Iris pigment epithelial cell (primary cell): ENCODE measurements at places on chromosomes 1 and 21.

- peak; percentile 57 for DNase-seq
Measured at GRCh38 chr1:147504801-147505311, 36.4 kb upstream of the BCL9 start.

DNA sequence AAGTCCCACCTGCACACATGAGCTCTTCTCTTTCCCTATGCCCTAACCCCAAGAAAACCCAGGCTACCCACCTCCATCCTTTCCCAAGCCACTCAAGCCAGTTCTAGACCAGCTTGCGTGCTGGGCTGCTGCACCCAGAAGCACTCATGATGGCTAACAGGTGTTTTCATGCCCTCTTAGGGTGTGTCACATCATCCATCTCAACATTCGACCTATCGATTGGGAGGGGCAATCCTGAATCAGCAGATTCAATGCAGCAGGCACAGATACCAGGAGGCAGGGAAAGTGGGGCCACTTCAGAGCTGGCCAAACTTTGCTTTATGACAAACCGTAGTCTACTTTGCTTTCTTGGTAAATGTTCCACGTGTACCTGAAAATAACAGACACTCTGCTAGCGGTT lies 6.6 kb upstream of the PRMT2 start:
- no peak for DNase-seq

DNA sequence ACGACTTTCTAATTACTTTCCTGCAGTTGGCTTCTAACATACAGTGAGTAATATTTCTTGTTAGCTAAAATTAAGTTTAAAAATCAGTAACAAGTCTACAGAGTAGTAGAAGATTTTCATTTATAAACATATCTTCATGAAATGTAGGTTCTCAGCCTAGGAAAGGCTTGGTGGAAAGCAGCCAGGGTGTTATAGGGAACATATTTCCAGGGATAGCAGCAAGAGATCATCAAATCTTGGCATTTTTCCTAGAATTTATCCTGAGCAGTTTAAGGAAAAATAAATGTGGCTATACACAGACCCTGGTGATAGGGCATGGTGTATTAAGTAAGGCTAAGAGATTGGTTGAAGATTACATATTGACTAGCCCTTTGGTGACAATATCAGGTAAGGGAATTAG lies 203.5 kb upstream of the NEGR1 start:
- no peak for DNase-seq

DNA sequence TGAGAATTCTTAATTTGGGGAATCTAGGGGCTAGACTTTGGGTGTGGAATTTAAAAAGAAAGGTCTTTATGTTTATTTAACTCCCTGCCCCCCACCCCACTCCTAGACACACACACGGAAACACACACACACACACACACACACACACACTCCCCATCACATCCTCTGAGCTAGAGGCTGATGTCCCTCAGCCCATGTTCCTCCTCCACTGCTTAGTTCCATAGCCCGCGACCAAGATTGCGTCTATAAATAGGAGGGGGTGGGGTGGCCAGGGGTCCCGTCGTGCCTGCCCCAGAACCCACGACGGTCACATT lies 655 bp upstream of the KIRREL1 start:
- DNase-seq = no peak

DNA sequence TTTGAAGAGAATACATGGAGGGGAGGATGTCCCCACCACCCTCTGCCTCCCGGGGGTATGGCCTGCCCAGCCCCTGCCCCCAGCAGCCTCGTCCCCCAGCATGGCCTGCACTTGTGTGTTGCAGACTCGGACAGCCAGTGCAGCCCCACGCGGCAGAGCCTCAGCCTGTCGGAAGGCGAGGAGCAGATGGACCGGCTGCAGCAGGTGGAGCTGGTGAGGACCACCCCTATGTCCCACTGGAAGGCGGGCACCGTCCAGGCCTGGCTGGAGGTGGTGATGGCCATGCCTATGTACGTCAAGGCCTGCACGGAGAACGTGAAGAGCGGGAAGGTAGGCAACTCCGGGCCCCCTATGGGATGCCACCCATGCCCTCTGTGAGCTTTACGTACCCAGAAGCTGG lies 59.5 kb upstream of the TMEM51 start:
- no peak for DNase-seq

- DNase-seq = no peak
Measured at GRCh38 chr21:44480200-44481053, 25.1 kb downstream of the LRRC3 start.

- peak; percentile 22 for DNase-seq
Measured at GRCh38 chr1:119327450-119328155, 41.0 kb upstream of the HAO2 start.

- DNase-seq = peak; percentile 60
Measured at GRCh38 chr1:200037904-200038303, 10.4 kb downstream of the NR5A2 start.

DNA sequence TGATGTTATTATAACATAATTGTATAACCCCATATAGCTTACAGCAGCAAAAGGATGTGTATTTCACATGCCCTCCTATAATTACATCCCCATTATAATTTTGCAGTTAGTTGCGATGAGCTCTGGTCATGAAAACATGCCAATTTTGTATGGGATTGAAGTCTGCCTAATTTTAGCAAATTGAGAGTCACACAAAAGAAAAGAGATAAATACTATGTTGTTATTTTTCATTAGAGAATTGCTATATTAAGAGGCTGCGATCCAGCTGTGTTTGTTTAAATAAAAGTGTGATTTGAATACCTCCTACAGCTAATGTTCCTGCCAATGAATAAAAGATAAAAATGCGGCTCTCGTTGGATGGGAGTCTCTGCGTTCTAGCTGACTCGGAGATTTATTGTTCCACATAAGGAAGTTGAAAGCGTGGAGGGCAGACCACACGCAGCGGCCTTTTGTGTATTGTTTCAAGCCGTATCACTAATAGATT lies 461.0 kb upstream of the NFIA start:
- DNase-seq = peak; percentile 59

DNA sequence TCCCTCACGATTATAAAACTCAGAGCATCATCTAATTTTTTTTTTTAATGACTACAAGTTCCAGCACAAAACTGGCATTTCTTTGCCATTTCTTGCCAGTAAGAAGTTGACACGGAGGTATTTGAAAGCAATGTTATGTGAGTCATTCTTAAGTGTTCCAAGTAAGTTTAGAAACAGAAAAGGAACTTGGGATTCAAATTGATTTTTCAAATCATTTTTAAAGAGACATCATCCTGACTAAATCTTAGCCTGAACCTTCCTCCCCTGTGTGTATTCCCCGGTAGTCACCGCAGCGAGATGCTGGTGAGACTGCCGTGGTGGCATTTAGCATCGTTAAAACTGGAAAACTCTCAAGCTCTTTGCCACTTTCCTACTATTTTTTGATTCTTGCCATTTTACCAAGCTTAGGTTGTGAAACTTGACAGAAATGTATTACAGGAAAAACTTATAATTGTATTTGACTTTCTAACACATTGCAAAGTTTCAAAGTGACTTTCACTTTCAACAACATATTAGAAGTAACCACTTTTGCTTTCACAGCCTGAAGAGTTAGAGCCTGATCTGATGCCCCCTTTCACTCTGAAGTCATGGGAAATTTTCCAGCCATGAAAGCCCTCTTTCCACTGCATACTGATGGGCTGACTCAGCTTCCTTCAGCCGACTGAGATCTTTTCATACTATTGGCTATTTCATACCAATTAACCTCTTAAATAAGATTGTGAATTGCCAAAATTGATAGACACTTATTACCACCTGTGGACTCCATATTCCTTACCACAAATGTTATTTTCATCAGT lies 61.4 kb downstream of the OLFML2B start:
- DNase-seq = peak; percentile 92

- peak; percentile 14 for DNase-seq
Measured at GRCh38 chr1:36465731-36466369, 1.7 kb upstream of the MRPS15 start.
